ENCODE measurements at places on chromosomes 7 and 10.
A peak's percentile ranks its signal among the peaks of the same experiment; 100 is the strongest.

DNA sequence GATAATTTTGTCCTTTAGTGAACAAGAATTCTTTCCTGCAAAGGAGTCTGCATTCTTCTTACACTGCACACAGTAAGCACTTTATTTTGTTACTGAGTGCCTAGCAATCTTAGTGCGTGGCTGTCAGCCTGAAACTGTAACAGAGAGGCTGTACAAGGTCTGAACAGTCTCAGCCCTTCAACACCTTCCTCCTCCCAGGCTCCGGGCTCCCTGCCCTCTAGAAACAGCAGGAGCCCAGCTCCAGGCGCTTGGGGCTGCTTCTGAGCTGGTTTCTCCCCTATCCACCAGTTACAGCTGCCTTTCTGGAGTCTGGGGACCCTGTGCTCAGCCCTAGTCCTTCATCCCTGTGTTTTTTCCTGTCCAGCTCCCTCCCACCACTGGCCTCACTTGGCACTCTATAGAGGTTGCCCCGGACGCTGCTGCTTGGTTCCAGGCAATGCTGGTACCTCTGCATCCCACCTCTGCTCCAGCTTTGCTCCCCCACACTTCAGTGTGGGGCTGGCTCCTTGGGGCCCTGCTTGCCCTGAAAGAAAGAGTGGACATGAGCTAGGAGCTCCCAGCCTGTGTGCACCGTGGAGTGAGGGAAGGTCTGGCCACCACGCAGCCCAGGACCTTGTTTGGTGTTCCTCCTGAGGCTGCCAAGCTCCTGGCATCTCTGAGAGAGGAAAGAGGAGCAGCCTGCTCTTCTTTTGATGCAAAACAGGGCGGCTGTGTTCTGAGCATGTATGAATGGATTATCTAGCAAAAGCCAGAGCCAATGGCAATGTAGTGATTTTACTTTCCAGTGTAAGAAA, 251.2 kb upstream of the GRB10 start:
- no peak for DNase-seq

DNA sequence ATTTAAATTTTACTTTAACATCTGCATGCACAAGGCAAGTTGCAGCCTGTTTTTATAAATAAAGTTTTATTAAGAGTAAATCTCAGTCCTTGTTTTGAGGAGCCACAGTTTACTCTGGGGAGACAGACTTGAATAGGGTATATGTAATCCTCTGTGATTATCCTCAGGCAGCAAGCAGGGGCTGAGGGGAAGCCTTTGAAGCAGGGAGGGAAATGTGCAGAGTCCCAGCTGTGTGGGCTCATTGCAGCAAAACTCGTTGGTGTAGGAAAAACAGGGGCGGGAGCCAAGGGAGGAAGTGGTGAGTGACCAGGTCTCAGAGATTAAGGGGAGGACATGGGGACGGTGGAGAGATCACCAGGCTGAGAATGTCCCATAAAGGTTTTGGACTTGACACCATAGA, 34.3 kb upstream of the SMC3 start:
- no peak for DNase-seq

DNA sequence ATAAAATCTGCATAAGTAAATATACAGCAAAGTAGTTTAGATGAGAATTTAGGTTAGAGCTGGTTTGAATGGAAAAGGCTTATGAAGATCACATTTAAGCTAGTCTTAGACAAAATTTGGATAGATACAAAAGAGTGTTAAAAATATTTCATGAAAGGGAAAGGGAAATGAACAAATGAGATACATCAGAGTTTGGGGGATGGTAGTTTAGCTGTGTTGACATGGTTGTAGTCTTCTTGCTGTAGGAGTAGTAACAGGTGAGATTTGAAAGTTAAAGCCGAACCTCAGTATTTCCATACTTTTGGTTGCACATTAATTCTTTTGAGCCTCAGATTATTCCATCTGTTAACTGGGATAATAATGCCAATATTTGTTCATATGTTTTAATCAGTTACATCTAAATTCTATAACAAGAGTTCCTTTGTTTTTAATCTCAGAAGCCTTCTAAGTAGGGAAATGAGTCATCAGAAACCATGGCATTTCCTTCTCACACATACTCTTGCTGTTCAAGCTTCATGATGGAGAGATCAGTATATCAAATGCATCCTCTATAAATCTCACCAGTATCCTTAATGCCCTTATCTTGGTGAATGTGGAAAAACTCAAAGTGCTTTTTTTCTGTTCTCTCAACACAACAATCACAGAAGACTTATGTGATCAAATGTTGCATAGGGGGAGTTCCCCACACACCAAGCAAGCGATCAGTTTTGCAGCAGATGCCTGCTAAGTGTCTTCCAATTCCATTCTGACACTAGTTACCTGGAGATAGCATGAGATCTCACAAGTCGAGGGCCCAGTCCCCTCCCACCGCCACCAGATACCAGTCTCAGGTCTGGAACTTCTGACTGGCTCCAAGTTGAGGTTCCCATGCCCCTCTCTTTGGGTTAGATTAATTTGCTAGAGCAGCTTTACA, 84.7 kb downstream of the MAPK8 start:
- no peak for DNase-seq

GRCh38 chr10:31678139-31678536, 250.5 kb downstream of the ARHGAP12 start:
- DNase-seq = no peak

DNA sequence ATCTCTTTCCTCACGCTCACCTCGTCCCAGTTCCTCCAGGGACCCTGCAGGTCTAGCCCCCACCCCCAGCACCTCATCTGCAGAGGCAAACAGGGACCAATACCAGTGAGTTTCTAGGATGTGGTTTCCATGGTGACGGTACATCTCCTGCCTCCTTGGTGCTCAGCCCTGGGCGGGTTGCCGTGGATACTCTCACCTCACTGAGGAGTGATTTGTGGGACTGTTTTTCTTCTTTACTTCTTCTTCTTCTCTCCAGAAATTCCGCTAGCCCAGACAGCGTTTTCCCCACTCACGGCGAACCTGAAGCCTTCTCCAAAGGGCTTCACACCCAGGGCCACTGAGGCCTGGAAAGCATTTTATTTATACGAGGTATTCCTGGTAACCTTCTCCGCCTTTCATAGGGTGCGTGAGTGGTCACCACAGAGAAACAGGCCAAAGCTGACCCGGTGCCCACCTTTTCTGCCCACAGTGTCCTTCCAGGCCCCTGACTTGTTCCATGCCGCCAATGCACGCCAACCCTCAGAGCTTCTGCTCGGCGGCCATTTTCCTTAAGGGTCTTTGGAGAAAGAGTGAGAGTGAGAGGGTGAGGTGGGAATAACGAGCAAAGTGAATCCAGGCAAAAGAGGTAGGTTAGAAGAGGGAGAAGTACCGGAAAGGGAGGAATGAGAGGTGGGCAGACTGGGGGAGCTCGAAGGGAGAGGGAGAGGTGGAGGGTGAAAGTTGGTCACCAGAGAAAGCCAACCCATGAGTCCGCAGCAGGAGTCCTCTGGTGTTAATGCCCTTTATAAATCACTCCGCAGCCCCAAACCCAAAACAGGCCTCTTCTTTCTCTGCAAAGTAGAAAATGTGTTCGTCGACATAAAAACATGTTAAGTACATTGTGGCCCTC, 15.5 kb downstream of the FAM241B start:
- DNase-seq = peak; percentile 62

GRCh38 chr7:18420108-18420507, 75.4 kb upstream of the HDAC9 start:
- no peak for DNase-seq

- DNase-seq = no peak
These were observed 78.5 kb downstream of the C7orf25 start for GRCh38 chr7:42833411-42833810.

GRCh38 chr7:159098424-159098786, 46.3 kb downstream of the VIPR2 start:
- DNase-seq = no peak

GRCh38 chr10:11050301-11051287, 32.9 kb downstream of the CELF2 start:
- DNase-seq = no peak

DNA sequence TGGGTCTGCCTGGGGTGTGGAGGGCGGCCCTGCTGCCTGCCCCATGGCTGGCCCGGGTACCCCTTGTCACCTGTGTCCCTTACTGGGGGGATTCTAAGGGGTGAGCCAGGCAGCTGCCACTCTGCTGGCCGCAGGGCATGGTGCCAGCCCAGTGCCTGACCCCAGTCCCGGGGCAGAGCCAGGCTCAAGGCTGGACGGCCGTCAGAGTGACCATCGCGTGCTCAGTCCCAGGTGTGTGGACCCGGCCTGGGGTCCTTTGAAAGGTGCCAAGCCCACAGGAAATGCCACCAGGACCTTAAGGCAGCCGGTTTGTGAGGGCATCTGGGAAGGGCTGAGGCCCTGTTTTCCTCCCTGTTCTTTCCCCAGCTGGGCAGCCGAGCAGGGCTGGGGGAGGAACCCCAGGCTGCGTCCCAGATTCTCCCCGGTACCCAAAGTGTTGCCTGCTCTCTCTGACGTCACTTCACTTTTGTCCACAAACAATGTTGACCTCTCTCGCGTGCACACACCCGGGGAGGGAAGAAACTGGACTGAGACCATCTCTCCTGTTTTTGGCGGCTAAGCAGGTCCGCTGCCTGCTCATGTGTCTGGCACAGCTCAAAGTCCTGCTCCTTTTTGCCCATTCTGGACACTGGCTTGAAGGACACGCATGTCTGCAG, 37.6 kb downstream of the PAPOLB start:
- DNase-seq = no peak

- no peak for DNase-seq
These were observed 202.9 kb upstream of the PLXNA4 start for GRCh38 chr7:132779164-132779563.

DNA sequence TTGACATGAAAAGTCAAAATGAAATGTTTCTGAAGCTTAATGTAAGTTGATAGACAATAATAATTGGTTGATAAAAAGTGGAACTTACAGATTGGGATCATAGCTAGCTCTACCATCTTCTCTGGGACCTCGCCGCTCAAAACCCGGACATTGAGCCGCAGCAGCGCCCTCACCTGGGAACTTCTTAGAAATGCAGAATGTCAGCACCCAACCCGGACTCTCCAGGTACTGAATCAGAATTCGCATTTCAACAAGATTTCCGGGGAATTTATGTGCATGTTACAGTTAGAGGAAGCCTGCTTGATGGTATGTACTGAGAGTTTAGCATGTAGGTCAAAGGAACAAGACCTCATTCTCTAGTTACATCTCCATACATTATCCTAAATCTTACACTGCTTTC, 36.7 kb upstream of the ABLIM1 start:
- DNase-seq = no peak

DNA sequence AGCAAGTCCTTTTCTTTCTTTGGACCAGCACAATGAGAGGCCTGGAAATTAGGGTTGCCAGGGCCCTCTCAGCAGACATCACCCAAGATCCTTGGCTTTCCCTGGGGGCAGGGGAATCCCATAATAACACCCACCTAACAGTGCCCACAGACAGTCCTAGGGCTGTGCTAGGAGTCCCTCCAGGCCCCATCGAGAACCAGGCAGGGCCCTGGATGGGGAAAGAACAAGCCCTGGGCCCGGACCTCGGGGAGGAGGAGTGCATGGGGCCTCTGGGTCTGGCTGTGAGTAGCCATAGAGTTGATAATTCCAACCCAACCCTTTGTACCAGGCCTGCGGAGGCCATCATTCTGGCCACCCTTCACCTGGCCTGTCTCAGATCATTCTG, 201.2 kb upstream of the ZMIZ1 start:
- no peak for DNase-seq

- DNase-seq = no peak
These were observed 490 bp downstream of the KIN start for GRCh38 chr10:7787150-7787856.

DNA sequence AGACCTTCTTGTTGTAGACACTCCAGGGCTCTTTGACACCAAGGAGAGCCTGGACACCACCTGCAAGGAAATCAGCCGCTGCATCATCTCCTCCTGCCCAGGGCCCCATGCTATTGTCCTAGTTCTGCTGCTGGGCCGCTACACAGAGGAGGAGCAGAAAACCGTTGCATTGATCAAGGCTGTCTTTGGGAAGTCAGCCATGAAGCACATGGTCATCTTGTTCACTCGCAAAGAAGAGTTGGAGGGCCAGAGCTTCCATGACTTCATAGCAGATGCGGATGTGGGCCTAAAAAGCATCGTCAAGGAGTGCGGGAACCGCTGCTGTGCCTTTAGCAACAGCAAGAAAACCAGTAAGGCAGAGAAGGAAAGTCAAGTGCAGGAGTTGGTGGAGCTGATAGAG, 5.5 kb downstream of the GIMAP7 start:
- no peak for DNase-seq

DNA sequence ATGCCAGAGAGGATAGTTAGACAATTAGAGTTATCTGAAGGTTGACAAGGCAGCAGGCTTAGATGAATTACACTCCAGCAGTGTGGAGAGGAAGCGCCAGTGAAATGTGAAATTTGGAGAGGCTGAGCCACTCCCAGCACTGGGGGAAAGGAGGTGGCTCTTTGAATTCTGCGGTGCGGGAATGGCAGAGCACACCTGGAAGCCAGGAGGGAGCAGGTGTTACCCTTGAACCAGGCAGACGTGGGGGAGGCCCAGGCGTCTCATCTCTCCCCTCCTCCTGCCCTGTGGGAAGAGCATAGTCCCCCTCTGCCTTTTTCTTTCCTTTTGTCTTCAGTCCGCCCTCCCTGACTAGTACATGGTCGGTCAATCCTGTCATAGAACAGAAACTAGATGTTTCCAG, 203.1 kb downstream of the DPP6 start:
- no peak for DNase-seq

DNA sequence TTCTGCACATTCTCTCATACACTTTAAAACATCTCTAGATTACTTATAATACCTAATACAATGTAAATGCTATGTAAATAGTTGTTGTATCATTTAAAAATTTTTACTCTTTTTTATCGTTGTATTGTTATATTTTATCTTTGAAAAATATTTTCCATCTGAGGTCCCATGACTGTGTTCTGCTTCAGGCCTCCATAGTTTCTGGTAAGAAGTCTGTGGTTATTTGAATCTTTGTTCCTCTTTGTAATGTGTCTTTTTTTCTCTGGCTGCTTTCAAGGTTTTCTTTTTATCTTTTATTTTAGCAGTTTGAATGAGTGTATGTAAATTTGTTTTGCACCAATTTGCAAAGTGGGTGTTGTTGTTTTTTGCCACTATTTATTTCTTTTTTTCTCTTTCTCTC, 263.1 kb downstream of the RPS24 start:
- DNase-seq = no peak

DNA sequence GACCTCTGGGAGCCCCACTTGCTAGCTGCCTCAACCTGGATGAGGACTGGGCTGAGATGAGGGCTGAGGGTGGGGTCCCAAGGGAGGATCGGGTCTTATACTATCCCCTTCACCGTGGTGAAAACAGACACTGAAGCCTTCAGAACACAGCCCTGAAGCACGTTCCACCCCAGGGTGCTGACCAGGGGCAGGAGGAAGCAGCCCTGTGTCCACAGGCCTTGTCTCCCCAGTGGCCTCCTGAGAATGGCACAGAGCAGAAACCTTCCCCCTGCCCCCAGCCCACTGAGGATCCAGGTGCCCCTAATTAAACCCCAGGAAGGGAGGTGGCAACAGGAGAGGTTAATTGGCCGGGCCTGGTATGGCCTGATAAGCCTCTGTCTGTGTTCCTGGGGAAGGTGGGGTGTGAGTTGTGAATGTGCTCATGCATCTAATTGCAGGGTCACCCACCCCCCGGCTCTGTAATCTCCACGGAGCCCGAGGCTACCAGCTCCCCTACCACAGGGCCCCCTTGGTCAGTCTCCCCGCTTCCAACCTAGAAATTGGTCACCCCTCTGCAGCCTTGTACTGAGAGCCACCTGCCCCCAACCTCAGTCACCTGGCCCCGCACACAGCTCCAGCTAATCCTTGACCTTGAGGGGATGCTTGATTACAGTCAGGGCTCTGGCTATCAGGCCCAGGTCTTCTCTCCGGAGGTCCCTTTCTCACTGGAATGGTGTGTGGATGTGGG, 159.0 kb upstream of the UNC5B start:
- no peak for DNase-seq
